ENCODE measurements at places on chromosomes 1 and 21.

DNA sequence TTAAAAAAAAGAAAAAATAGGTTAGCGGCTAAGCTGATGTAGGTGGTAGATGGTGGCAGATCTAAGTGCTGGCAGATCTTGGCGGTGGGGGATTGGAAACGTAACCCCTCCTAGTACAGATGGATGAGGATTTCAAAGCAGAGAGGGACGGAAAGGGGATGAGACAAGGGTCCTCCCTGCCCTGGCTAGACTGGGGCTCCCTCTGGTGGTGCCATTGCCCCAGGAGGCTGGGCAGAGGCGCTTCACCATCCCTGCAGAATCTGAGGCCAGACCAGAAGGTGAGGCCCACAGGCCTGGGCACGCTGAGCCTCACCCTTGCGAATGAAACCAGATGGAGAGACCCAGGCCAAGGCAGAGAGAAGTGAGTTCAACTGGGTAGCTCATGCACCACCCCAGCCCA is 7.0 kb upstream of the PLEKHA6 start:
- DNase-seq: no peak

GRCh38 chr1:19974822-19975416 is 4.5 kb downstream of the PLA2G2A start:
- no peak for DNase-seq

GRCh38 chr21:36773117-36773516 is 74.2 kb downstream of the SIM2 start:
- peak; percentile 23 for DNase-seq

- no peak for DNase-seq
Observed at GRCh38 chr1:39255222-39255621, 50.7 kb downstream of the MACF1 start.

- DNase-seq: no peak
Observed at GRCh38 chr1:173205146-173206051, 1.7 kb downstream of the TNFSF4 start.

DNA sequence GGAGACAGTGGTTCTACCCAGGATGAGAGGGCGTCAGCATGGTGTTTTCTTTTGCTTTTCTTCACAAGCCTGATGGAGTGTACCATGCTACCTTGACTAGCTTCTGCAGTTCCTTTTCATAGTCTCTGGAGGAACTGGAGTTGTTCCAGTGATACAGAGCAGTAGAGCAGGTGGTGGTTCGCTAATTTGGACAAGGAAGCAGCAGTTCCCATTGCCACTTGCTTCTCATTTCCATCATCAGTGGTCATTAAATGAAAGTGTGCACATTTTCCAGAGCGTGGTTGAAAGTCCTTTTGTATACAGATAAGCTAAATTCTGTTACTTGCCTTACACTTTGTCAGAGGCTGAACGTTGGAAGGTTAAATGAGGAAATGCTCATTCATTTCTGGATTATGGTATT is 182.3 kb downstream of the C1orf21 start:
- DNase-seq: no peak

- DNase-seq: no peak
Observed at GRCh38 chr1:155695072-155695471, 6.2 kb downstream of the DAP3 start.

GRCh38 chr1:185864331-185864730 is 130.1 kb downstream of the HMCN1 start:
- DNase-seq: no peak

- DNase-seq: no peak
Observed at GRCh38 chr21:35359076-35359475, 310.0 kb upstream of the RUNX1 start.

DNA sequence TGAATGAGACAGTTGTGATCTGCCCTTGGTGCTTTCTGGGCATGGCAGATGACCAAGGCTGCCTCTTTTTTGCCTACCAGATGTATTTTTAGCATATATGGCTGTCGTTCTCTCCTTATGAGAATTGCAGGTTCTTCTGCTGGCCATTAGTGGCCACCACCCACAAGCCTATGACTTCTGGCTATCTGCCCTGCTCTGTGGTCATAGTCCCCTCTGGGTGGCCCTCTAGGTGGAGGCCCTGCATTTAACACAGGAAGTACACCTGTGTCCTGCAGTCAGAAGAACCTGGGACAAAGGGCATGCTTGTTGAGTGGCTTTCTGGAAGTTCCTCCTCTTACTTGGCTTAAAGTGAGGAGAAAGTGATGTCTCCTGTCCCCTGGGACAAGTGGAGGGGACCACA is 6.5 kb downstream of the FCAMR start:
- no peak for DNase-seq

GRCh38 chr1:246597340-246597739 is 31.1 kb downstream of the CNST start:
- DNase-seq: peak; percentile 49

DNA sequence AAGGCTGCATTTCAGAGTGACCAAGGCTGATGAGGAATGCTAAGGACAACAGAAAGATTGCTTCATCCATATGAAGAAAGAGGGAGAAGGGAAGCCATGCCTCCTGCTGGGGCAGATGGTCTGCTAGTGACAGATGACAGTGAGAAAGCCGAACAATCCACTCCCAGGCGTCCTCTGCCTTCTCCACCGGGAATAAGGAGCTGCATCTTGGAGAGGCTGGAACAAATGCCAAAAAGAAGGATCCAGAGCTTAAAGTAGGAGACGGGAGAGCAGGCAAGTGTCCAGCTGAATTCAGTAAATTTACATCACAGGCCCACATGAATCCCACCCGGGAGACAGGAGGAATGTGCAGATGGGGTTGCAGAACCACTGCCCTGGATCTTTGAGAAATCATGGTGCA is 33.4 kb downstream of the DDX20 start:
- no peak for DNase-seq

GRCh38 chr1:87834941-87835340 is 506.3 kb downstream of the LMO4 start:
- no peak for DNase-seq

GRCh38 chr1:153771261-153771660 is 3.9 kb upstream of the SLC27A3 start:
- DNase-seq: no peak

GRCh38 chr1:55213151-55213884 is 1.8 kb downstream of the USP24 start:
- DNase-seq: no peak

DNA sequence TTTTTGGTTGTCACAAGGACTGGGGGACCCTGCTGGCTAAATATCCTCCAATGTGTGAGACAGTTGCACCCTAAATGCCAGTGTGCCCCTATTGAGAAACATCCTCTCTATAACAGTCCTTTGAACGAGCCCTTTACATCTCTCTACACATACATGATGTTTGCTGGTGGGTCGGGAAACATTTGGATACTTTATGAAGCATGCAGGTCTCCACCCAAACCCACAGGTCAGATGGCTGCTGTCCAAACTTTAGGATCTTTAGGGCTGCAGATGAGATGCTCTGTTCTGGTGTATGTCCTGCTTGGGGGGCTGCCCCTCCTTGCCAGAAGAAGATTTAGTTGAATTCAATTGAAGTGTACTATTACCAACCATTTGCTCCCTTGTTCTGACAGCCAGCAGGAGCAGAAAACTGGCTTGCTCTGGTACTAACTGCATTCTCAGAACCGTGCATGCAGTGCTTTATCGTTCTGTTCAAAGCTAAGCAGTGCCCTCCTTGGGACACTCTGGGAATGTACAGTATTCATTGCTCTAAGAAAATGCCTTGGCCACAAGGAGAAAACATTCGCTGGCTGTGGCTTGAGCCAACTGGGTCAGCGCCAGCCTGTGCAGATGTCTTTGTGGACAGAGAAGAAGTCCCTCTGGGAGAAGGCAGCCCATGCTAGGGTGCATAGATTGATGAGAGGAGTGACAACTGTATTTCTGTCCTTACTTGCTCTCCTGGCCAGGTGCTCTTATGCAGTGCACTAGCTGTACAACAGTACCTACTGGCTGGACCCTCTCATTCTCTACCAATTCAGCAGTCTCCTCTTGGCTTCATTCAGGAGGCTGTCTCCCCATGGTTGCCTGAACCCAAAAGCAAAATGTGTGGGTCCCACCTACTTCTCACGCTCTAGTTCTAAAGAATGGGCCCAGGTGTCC is 61.4 kb upstream of the DIRAS3 start:
- DNase-seq: peak; percentile 14

DNA sequence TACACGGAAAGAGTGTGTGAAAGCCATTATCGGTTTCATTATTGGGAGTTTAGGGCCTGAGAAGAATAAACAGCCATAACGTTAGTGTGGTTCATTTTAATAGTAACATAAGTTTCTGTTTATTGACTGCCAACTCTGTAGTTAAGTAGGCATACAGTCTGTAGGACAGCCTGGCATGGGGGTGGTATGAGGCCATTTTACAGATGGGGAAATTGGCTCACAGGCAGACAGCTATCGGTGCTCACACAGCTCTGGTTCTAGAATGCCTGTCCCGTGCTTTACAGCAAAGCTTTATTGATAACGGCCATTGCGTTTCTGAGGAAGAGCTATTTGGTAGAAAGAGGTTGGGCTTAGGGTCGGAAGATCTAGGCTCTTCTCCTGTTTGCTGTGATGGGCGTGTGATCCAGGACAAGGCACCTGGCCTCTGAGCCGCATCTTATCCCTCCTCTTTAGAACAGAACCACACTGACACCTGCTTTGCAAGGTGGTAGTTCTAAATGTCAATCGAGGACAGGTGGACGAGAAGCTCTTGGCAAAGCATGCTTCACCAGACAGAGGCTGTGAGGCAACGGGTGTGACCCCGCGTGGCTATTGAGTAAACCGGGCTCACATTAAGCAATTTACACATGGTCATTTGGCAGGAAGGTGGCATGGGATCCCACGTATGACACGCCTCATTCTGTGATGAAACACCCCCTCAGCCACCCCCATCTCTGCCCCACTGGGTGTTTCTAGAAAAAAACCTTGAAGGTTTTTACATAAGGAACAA is 14.9 kb downstream of the ETS2 start:
- no peak for DNase-seq

DNA sequence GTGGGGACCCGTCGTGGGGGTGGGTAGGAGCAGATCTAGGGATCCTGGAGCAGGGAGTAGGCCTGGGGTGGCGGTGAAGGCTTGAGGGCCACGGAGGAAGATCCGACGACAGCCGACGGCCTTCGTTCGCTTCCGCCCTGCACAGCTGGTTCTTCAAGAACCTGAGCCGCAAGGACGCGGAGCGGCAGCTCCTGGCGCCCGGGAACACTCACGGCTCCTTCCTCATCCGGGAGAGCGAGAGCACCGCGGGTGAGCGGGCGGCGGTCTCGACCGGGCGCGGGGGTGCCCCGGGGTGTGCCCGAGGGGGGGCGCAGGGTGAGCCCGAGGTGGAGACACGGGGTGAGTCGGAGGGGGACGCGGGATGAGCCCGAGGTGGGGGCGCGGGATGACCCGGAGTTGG is 16.5 kb upstream of the HDAC1 start:
- DNase-seq: no peak

DNA sequence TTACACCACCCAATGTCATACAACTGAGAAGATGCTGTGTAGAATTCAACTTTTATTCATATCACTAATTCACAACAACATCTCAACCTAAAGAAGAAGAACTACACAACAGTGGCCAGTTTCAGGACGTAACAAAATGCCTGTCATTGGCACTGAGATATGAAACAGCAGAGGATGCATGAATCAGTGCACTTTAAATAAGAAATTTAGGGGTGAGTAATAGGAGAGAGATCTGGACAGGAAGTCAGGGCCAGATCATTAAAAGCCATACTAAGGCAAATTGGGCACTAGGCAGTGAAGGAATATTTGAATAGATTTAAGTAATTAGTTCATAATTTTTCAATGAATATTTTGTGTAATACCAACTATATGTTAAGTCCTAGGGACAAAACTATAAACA is 510.5 kb downstream of the PLPP3 start:
- DNase-seq: no peak

- no peak for DNase-seq
Observed at GRCh38 chr1:248892590-248892989, 13.4 kb upstream of the PGBD2 start.

DNA sequence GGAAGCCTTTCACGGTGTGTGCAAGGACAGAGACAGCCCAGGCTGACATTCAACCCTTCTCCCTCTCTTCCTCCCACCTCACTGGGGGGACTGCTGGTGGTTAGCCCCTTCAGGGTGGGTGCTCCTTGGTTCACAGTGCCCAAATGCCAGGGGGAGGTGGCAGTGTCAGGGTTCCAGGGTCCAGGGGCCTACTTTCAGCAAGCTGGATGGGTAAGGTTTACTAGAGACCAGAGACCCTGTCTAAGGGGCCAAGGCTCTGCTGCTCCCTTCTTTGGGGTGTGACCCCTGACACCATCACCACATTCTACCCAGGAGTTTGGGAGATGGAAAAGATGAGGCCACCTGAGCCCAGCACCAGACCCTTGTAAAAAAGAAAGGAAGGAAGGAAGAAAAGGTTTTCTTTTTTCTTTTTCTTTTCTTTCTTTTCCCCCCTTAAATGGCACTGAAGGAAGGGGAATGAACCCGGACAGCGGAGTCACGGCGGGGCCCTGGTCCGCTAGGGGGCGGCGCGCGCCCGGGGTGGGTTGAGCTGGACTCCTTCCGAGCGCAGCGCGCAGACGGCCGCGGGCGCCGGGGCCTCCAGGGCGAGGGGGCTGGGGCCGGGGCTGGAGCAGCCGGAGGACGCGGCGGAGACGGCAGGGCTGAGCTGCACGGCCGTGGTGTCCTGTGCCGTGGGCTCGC is 18.8 kb downstream of the KNCN start:
- DNase-seq: peak; percentile 40

DNA sequence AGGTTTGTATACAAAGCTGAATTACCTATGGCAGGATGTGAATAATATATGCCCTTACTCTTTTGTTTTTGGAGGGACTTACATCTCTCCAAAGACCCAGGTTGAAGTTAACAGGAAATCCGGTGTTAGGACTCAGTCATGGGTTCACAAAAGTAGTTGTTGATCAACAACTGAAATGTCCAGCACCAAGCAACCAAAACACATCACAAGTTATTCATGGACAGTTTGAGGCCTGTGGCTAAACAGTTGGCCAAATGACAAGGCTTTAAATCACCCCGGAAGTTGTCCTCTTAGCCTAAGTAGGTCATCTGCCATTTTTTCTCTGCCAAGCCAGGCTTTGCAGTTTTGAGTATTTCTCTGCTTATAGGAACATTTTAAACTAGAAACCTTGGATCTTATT is 89.9 kb downstream of the CD247 start:
- no peak for DNase-seq

DNA sequence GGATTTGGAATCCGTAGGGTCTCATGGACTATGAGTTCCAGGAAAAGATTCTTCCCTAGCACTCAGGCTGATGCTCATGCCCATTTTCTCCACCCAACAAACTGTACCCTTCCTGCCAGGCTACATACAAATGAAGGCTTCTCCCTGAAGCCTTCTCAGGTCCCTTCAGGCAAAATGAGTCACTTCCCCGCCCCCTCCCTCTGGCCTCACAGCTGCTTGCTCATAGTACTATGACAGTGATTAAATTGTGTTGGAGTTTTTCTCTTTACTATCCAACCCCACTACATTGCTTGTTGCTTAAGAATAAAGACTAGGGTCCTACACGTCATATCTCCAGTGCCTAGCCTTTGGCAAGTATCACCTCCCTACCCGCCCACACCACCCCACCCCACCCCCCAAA is 207.6 kb upstream of the NFIA start:
- DNase-seq: no peak

DNA sequence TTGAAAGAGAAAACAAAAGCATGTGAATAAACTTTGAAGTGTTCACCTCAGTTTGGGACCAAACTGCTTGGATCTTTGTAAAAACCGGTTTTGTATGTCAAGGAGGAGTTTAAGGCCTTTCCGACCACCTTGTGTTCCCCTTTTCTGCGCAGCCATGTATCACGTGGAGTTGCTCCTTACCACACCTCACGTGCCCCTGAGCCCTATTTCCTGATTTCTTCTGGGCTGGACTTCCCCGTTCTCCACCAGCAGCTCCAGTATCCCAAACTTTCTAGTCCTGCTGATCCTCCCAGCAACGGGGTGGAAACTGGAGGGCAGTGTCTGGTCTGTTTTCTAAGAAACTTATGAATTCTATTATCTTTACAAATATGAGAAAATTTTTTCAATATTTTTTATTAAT is 1.6 kb upstream of the SH3D21 start:
- no peak for DNase-seq
